ENCODE measurements at places on chromosomes 3 and 15.

DNA sequence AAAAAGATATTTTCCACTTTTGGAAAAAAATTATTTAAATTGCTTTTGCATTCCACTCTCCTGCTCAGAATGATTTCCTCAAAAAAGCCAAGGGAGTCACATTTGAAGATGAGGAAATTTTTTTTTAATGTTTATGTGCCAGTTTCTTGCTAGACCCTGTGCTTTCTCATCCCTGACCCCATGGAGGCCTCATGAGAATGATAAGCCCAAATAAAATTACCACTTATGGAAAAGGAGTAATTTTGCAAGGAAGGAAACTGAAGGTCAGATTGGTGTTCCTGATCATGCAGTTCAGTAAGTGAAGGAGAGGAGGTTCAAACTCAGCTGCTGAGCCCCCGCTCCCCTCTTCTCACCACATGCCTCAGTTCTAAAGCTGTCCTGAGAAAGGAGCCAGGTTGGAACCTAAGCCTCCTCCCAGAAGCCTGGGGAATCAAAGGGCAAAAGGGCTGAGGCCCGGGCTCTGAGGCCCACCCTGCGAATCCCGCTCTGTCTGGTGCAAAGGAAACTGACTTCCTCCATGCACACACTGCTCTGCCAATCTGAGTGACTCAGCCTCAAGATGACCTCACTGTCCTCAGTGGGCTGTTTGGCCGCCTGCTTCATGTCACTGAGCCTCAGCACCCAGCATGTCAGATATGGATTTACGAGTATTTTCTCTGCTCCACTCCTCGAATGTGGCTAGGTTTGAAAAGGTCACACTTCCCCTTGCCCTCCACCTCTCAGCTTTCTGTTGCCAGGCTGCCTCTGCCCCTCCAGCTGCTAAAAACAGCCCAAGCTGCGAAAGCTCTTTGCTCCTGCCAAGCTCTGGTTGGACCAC is 56.9 kb upstream of the FLNB start:
- DNase-seq = no peak

DNA sequence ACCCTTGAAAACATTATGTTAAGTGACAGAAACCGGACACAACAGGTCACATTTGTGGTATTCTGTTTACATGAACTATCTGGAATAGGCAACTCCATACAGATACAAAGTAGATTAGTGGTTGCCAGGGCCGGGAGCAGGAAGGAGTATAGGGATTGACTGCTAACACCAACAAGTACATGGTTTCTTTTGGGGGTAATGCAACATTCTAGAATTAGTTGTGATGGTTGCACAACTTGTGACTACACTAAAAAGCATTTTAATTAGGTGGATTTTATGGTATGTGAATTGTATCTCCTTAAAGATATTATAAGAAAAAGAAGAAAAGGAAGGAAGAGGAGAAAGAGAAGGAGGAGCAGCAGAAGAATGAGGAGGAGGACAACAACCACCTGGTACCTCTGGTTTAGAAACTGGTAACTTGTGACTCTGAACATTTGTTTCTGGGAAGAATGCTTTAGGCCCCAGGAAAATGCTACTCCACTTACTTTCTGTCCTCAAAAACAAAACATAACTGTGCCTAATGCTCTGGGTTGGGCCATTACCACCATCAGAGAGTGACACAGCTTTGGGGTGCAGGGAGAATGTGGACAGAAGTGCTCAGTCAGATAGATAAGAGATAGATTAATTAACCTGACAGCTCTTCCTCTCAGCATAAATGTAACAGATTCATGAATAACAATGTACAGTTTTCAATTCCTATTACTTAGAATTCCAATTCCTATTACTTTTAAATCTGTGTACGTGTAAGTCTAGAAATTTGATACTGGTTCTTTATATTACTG is 20.3 kb downstream of the SETMAR start:
- no peak for DNase-seq

DNA sequence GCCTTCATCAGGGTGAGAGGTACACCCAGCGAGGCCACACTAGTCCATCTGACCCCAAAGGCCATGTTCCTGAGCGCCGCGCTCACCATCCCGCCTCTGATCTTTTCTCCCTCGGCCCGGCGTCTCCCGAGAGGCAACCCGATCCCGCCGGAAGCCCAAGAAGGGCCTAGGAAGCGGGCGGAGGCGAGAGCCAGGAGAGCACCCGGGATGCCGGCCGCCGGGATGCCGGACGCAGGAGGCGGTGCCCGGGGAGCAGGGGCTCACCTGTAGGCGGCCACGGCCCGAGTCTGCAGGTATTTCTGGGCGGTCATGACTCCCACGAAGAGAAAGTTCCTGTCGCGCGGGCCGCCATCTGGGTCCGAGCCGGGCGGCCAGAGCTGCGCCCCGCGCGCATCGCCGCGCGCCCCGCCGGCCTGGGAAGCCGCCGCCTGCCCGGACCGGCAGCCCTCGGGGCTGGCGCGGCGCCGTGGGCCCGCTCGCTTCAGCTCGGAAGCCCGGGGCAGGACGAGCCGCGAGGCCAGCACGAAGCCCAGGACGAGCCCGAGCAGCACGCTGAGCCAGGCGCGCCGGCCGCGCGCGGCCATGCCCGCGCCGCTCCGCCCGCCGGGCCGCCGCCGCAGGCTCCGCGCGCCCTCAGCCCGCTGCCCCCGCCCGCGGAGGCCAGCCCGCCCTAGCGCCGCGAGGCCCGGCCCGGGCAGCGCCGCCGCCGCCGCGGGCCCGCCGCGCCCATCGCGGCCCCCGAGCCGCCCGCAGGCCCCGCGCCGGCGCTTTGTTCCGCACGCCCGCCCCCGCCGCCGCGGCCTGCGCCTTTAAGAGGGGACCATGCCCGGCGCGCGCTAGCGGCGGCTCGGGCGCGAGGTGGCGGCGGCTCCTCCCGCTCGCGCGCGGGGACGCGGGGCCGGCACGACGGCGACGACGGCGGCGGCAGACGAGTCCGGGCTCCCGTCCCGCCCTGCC is 697 bp downstream of the CHSY1 start:
- no peak for DNase-seq

GRCh38 chr3:63135367-63135766 is 142.7 kb upstream of the SYNPR start:
- peak; percentile 19 for DNase-seq

- DNase-seq = no peak
Observed at GRCh38 chr3:14793126-14793857, 25.5 kb upstream of the FGD5 start.

DNA sequence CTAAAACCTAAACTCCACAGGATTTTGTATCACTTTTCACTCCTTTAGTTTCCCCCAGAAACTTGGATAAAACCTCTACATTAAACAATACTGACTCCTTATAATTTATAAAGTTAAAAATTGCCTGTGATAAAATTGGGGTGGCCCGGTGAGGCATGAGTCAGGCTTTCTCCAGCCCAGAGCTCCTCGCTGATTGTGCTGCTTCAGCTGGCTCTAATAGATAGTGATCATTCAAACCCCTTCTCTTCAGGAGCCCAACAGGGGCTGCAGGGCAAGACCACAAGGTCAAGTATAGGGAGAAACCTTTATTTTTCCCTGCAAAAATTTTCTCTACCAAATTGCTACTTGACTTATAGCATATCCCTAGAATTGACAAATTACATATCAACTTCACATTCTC is 308.2 kb downstream of the PLCL2 start:
- DNase-seq = no peak

DNA sequence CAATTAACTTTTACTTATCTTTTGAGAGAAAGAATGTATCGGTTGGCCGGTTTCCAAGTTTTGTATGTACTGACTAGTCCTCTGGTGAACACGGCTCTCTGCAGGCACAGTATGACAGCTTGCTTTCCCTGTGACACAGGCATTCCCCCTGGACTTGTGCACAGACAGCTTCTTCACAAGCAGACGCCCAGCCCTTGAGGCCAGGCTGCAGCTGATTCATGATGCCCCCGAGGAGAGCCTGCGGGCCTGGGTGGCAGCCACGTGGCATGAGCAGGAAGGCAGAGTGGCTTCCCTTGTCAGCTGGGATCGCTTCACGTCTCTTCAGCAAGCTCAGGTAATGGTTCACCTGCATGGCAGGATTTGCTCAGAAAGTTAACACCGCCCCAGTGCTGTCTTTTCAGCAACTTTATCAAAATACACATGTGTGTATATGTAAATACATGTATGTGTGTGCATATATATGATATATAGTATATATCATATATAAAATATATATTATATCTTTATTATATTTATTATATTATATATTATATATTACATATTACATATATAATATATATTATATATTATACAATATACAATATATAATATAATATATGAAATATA is 25.5 kb downstream of the FAN1 start:
- DNase-seq = peak; percentile 39

DNA sequence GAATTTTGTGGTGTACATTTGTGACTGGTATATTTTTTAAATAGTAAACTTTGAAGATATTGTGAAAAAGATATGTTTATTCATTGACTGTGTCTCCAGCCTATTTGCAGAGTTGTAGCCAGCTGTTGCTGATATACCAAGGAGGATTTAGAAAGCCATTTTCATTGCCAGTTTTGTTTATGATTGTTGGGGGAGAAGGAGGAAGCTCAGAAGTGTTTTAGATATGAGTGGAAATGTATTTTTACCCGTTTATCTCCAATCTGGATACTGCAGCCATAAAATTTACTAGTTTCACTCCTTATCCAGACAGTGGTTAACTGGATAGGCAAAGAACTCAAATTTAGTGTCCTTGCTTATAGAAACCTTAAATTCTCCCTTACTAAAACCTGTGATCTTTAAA is 18.8 kb downstream of the ATP11B start:
- no peak for DNase-seq

GRCh38 chr3:59280113-59280512 is 230.3 kb upstream of the CFAP20DC start:
- no peak for DNase-seq

DNA sequence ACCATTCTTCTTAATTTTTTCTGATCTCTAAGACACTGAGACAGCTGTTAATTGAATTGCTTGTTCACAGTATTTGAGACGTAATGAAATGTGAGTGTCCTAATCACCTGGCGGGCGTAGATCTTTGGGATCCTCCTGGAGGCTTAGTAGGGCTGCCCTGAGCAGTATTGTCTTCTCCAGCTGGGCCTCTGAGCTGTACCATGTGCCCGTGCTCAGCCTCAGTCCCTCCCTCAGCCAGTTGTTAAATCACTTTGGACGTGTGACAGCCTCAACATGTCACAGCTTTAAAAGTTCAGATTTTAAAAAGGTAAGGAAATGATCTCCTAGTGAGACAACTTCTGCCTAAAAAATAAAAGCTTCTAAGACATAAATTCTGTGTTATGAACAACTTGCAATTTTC is 35.5 kb downstream of the IGF1R start:
- DNase-seq = no peak

GRCh38 chr3:149271669-149272068 is 50.0 kb upstream of the CP start:
- DNase-seq = no peak

- no peak for DNase-seq
Observed at GRCh38 chr15:82890995-82891390, 61.5 kb downstream of the HOMER2 start.

GRCh38 chr3:197019021-197019420 is 10.6 kb downstream of the MELTF start:
- no peak for DNase-seq

DNA sequence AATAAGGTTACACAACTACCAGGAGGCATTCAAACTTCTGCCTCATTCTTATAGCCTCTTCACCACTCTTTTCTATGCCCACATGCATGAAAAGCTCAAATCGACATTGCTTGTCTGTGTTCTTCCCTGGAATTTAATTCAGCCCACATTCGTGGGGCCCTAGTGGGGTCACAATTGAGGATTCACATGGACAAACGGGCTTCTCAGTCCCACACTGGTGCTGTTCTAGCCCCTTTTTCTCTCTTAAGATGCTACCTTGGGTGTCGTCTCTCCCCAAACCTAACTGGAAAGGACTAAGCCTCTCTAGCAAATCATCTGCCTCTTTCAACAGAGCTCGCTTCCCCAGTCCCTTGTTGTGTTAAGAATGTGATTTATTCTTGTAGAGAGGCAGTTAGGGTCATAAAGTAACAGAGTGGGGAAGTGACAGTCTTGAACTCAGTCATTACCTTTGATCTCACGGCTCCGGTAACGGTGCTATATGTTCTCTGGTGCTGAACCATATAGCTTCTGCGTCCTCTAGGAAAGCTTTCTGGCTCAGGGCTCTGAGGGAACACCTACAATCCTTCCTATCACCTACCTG is 4.9 kb downstream of the LPP start:
- no peak for DNase-seq

GRCh38 chr15:47135267-47135666 is 582.0 kb upstream of the SEMA6D start:
- no peak for DNase-seq

DNA sequence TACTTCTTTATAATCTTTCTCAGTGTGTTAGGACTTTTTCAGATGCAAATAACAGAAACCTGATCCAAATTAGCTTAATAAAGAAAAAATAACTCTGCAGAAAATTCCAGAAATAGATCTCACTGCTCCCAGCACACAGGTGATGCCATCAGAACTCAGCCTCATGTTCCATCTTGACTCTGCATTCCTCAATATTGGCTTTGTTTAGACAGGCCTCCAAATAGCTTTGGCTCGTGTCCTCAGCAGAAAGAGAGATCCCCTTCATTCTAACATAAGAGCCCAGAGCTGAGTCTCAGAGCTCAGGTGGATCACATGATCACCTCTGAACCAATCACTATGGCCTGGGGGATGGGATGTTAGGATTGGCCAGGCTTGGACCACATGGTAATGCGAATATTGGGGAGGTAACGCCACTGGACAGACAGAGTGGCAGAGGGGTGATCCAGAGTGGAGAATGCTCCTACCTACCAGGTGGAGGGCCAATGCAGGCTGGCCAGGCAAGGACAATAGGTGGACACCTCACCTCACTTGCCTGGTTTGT is 46.6 kb upstream of the TBC1D21 start:
- no peak for DNase-seq

GRCh38 chr3:126807795-126808194 is 103.8 kb downstream of the CHCHD6 start:
- DNase-seq = no peak

GRCh38 chr15:78056714-78057269 is 20.7 kb downstream of the TBC1D2B start:
- no peak for DNase-seq

DNA sequence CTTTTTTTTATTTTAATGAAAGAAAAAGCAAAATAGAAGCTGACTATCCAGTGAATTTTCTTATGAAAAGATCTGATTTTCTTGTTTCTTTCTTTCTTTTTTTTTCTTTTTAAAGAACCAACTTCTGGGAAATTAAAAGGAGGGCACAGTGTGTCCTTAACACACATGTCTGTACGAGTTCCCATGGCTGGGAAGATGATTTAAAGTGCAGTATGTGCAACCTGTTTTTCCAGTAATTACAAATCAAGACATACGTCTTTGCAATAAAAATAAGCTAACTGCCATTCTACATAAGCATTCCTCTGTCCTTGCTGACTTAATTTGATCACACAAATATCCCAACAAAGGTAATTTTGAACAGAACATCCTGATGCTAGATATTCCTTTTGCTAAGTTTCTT is 416.1 kb downstream of the ROBO1 start:
- no peak for DNase-seq

DNA sequence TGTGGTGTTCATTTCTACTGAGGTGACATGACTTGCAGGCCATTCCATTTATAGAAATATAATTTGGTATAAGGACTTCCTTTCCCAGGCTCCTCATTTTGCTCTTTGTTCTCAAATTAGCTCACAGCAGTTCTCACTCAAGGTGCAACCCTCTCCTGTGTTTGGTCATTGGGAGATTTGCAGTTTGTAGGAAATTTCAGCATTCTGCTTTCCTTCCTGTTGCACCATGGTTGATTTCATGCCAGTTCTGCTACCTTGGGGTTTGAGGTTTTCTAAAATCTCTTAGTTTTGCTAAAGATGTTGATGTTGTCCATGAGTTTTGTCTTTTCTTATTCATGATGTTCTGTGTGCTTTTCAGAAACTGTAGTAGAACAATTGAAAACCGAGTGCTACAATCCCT is 65.7 kb upstream of the PROK2 start:
- no peak for DNase-seq

Data from NCI-H510A (cell line).